Aorta (tissue), 5 donors: ENCODE measurements at places on chromosomes 16 and 17.
A peak's percentile ranks its signal among the peaks of the same experiment; 100 is the strongest.

GRCh38 chr17:55005520-55005919 is 37.0 kb downstream of the STXBP4 start:
- DNase-seq: no peak

DNA sequence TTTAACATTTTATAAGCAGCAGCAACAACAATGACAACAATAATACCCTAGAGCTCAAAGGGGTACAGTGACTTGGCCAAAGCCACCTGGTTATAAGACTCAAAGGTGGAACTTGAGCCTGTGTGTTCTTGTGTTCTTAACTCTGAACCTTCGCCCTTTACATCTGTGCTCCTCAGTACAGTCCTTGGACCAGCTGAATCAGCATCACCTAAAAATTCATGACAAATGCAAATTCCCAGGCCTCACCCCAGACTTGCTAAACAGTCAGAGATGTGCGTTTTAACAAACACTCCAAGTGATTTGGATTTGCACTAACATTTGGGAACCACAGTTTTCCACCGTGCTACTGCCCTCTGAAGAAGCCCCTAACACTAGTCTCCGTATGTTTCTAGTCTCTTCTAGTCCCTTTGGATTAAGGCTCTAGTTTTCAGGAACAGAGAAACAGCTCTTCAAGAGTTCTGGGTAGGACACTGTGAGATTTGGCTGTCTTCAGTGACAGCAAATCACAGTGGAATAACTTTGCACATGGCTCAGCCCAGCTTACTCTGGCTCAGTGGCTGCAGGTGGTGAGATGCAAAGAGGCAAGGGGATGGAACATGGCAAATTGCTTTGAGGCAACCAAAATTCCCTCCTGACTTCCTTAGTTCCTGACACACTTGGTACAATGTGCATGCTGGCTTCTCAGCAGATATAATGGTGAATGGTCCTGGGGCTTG is 151.0 kb upstream of the CDH11 start:
- DNase-seq: no peak

DNA sequence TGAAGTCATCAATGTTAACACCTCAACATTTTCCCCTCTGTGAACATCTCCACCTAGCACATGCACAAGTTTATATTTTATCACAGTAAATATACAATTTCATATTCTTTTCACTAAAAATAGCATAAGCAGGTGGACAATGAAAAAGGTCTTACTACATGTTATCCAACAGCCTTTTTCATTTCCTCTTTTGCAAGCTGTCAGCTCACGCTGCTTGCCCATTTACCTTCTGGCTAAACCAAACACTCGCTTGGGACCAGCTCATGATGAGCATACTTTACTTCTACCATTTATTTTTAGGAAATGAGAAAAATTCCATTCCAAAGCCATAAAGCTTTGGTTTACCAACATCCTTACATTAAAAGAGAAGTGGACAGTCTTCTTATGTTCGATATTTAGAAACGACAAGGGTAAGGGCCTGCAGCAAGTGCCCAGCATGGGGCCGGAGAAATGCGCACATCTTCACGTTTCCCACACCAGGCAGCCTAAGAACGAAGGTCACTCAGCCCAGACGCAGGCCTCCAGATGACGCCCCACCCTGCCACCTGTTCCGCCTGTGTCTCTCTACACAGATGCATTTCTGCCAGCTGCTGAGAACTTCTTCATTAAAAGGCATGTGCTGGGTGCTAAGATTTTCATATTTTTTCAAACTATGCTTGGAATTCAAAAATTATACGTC is 13.9 kb downstream of the SNN start:
- DNase-seq: no peak

GRCh38 chr17:83065660-83066542 is 13.5 kb upstream of the METRNL start:
- DNase-seq: peak; percentile 37

DNA sequence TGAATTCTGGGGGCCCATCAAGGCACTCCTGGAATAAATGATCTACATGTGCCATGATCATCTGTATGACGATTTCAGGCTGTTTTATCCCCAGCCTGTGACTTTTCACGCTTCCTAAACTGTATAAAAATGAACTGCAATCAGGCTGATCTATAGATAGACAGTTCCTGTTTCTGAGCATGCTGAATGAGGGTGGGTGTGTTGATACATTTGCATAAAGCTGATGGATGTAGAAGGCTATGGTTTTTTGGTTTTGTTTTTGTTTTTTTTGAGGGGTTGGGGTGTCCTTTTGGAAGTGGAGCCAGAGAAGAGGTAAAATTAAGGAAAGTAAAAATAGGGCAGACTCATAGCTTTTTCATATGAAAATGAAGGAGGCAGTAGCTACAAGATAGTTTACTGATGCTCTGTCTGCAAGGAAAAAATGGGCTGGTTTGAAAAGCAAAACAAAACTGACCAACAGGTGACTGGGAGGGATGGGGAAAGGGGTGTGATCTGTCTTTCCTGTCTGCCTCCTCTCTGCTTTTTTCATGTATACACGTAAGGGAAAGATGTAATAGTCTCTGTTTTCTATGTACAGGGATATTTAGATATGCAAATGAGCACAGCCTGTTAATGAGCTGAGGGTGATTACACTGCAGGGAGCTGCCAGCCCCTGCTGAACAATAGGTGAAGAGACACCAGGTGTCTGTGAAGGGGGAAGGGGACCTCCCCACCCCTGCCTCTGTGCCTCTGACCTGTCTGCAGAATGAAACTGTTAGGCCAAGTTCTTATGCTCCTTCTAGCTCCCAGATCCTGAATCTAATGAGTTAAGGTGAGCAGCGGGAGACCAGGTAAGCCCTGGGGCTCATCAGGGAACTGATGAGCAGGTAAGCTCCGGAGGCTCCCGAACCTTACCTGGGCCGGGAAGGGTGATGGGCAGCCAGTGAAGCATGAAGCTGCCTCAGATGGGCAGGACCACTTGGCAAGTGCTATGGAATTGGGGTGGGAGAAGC is 46.6 kb upstream of the LYRM9 start:
- no peak for DNase-seq

DNA sequence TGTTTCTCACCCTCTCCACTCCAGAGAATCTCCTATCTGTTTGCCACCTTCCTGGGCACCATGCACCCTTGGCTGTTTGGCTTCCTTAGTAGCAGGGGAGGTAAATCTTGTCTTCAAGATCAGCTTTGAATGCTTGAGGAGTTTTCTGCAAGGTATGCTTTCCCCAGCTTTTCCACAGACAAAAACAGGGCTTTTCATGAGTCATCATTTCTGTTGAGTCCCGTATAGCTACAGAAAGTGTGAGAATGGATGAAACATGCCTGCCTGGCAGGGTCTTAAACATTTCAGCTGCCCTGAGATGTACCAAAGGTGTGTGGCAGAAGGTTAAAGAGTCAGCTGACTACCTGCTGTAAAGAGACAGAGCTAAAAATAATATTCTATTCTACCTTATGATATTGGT is 875.2 kb upstream of the EEF2KMT start:
- no peak for DNase-seq

DNA sequence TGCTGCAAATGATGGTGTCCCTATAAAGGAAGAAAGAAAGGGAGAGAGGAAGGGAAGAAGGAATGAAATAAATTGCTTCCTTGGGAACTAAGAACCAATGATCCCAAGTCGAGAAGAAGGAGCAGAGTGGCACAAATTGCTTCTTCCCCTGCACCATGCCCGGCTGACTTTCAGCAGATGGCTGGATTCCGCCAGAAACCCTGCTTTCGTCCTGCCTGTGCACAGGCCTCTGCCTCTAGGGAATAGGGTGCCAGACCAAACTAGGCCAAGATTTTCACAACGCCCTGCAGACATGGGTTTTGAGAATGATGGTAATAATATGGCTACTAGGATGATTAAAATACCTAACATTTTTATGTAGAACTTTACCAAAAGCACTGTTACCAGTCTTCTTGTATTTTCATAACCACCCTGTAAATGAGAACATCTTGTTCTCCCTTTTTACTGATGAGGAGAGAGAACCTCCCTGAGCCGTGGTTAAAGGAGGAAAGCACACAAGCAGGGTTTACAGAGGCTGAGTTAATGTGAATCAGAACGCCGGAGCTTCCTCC is 122.1 kb upstream of the HSBP1 start:
- DNase-seq: peak; percentile 70

DNA sequence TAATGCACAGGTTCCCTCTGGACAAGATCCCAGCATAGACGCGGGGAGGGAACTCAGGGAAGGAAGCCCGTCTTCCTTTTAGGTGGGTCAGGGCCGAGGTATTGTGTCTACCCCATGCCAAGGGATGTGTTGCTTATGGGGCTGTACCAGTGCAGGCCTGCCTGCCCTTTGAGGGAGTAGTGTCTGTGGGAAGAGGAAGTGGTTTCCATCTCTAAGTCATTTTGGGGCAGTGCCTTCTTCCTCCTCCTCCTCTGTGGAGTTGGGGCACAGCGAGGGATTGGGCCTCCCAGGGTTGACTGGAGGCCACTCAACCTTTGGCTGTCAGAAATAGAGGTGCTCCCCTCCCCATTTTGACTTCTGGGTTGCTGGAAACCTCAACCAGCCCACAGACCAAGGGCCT is 26.5 kb downstream of the GJD3 start:
- no peak for DNase-seq

DNA sequence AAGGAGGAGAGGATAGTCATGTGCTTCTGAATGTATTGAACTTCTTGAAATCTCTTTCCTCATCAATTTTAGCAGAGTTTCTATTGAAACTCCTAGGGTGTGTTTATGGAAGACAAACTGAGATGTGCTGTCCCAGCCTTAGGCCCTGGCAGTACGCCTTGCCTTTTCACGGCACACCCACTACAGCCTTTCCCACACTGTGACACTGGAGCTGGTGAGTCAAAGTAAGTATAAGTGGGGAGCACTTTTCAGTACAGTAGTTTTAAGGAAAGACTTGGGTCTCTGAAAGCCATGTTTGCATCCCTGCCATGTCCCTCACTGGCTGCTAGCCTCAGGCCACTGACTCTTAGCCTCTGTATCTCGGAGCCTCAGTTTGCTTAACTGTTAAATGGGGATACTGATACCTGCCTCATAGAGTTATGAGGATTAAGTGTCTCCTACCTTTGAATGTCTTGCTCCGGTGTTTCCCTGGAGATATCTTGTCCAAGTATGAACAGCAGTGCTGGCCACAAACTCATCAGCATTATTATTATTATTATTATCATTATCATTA is 144.7 kb upstream of the CRHR1 start:
- no peak for DNase-seq

DNA sequence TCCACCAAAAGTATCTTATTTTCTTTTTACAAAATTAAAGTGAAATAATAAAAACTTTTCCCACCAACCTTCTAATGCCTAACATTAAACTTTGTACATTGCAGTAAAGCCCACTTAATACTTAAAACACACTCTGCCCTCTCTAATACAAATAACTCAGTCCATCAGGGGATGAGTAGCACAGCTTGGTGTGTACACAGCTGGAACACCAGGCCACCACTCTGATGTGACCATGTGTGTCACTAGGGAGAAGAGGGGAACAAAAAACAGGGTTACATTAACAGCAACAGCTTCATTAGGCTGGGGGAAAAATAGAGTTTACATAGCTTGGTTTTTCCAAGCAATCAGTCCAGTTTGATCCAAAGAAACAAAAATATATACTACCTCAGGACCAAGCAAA is 295.0 kb downstream of the CEP112 start:
- no peak for DNase-seq

DNA sequence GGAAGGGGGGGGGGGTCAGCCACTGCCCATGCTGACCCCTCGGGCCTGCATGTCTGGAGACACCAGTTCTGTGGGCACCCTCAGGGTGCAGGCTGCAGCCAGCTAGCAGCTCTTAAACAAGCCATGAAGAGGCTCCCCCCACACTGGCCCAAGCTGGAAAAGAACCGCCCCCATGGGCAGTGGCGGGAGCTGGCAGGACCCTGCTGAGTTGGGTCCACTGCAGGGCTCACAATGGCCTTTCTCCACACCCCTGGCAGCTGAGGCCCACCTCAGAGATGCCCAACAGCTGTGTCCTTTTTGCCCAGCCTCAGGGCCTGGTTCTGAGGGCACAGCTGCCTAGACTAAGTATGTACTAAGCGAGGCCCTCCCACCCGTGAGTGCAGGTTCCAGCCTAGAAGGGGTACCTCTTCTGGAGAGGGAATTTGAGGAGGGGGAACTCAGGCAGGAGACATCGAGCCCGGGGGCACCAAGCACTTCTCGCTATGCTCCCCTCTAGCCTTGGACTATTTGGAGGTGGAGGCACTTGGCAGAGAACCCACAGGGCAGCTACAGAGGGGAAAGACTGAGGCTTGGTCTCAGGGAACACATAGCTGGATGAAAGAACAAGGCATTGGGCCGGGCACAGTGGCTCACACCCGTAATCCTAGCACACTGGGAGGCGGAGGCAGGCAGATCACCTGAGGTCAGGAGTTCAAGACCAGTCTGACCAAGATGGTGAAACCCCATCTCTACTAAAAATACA is 3.2 kb downstream of the THRA start:
- DNase-seq: peak; percentile 76

- no peak for DNase-seq
Observed at GRCh38 chr17:78953356-78954350, 26.1 kb downstream of the LGALS3BP start.

- no peak for DNase-seq
Observed at GRCh38 chr16:54093281-54093680, 193.3 kb downstream of the IRX3 start.

DNA sequence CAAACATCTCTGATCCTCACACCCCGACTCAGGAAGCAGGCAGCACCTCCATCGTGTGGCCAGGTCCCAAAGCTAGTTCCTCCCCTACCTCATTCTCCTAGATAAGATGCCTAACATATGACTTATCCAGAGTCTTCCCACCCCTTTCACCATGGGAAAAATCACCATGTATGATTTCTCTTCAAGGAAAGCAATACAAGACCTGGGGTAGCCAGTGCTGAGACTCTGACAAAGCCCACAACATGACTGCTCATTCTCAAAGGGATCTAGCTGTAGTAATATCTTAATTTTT is 45.1 kb downstream of the CMTM4 start:
- no peak for DNase-seq

DNA sequence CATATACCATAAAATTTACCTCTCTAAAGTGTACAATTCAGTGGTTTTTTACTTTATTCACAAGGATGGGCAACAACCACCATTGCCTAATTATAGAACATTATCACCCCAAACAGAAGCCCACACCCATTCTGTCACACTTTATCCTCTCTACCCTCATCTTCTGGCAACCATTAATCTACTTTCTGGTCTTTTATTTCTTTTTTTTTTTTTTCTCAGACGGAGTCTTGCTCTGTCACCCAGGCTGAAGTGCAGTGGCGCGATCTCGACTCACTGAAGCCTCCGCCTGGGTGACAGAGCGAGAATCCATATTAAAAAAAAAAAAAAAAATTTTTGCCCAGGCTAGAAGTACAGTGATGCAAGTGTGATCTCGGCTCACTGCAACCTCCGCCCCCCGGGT is 90.7 kb upstream of the CLEC18B start:
- no peak for DNase-seq

- peak; percentile 83 for DNase-seq
Observed at GRCh38 chr17:63698886-63699637, 863 bp downstream of the LIMD2 start.

- DNase-seq: peak; percentile 19
Observed at GRCh38 chr17:46889992-46890564, 32.9 kb upstream of the GOSR2 start.

DNA sequence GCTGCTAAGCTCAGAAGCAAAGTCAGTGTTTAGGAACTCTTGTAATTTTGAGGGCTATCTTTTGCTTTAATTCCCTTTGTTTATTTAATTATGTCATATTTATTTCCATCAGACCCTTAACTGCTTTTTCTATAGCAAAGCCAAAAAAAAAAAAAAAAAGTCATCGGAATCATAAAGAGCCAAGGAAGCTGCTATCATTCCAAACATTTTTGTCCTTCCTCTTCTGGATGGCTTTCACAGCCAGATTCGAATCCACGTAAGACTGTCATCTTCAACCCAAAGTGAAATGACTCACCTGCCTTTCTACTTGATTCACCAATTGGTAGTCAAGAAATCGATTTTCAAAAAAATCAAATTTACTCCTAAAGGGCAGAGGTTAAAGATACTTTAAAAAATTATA is 38.4 kb downstream of the WIPI1 start:
- DNase-seq: no peak
